ENCODE measurements at places on chromosomes 1 and 21.

DNA sequence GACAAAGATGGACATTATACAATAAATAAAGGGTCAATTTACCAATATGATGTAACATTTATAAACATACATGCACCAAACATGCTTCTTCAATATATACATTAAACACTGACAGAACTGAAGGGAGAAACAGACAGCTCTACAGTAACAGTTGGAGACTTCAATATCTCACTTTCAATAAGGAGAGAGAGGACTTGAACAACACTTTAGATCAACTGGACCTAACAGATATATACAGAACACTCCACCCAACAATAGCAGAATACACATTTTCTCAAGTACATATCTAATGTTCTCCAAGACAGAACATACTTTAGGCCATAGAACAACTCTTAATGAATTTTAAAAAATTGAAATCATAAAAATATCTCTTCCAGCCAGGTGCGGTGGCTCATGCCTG is 50.6 kb upstream of the TTC39A start:
- DNase-seq: no peak

GRCh38 chr1:198234520-198235251 is 77.9 kb downstream of the NEK7 start:
- DNase-seq: no peak

GRCh38 chr1:174023440-174023839 is 1.3 kb upstream of the RC3H1 start:
- no peak for DNase-seq

- DNase-seq: no peak
These were observed 504.1 kb upstream of the ADGRL2 start for GRCh38 chr1:81296601-81297000.

GRCh38 chr1:59295618-59296017 is 1.3 kb upstream of the FGGY start:
- DNase-seq: no peak

DNA sequence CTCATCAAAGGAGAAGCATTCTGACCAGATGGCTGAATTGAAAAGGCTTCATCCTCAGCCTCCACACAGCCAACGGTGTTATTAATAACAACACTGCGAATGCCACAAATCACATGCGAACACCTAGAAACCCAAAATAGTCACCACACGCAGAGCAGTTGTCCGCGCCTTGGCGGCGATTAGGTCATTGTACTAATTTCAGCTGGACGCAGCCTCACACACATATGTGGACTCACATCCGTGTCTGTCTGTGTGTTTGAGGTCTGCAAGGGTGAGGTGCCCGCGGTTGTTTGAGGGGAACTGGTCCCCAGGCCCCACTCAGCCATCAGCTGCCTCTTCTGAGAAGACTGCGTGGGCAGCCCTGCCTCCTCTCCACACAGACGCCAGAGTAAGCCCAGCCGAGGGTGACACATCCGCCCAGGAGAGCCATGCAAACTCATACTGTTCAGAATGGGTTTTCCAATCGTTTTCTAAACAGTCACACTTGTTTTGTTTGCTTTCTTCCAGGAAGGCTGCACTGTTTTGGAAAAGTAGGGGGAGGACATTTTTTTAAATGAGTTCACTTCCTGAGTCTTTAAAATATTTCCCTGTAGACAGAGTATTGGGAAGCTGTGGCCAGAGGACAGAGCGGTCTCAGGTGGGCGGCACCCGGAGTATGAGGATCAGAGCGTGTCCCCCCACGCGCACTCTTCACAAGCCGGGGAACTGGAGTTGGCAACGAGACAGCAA is 53.4 kb downstream of the TOMM20 start:
- peak; percentile 48 for DNase-seq

GRCh38 chr1:160403244-160403643 is 2.9 kb downstream of the VANGL2 start:
- DNase-seq: no peak

DNA sequence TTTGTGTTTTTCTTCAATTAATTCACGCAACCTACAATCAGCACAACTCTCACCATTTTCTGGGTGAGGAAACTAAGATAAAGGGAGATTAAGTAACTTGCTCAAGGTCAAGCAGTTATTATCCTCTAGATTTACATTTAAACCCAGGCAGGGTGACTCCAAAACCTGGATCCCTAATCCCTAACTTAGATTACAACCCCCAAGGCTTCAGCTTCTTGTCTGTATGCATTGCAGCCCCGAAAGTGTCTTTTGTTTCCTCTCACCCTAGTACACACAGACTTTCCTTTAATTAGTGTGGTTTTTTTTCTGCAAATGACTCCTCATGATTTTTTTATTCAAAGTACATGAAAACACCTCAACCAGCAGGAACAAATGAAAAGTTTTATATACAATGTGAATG is 748.6 kb upstream of the ADGRL2 start:
- no peak for DNase-seq

DNA sequence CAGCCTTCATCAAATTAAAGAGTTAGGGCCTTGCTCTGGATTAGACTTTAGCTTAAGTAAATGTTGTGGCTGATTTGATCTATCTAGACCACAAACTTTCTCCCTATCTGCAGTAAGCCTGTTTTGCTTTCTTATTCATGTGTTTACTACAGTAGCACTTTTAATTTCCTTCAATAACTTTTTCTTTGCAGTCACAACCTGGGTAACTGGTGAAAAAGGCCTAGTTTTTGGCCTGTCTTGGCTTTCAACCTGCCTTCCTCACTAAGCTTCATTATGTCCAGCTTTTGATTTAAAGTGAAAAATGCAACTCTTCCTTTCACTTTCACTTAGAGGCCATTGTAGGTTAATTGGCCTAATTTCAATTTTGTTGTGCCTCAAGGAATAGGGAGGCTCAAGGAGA is 12.5 kb upstream of the LPGAT1 start:
- DNase-seq: no peak

- DNase-seq: no peak
These were observed 1.3 kb downstream of the SLC41A1 start for GRCh38 chr1:205811660-205812059.

DNA sequence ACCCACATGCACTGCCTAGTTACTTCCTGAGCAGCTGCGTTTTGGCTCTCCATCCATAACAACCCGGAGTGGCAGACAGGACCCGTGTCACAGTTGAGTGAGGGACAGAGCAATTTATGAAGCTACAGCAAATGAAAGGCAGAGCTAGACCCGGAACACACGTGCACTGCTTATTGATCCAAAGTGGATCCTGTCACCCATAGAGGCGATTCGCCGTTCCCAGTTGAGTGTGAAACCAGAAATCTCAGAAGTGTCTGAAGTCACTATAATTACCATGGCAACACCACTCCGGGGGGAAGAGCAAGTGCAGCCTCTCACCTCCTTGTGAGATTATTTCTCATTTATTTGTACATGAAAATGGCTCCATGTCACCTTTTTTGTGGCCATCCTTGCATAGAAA is 365.2 kb downstream of the DSCAM start:
- no peak for DNase-seq

DNA sequence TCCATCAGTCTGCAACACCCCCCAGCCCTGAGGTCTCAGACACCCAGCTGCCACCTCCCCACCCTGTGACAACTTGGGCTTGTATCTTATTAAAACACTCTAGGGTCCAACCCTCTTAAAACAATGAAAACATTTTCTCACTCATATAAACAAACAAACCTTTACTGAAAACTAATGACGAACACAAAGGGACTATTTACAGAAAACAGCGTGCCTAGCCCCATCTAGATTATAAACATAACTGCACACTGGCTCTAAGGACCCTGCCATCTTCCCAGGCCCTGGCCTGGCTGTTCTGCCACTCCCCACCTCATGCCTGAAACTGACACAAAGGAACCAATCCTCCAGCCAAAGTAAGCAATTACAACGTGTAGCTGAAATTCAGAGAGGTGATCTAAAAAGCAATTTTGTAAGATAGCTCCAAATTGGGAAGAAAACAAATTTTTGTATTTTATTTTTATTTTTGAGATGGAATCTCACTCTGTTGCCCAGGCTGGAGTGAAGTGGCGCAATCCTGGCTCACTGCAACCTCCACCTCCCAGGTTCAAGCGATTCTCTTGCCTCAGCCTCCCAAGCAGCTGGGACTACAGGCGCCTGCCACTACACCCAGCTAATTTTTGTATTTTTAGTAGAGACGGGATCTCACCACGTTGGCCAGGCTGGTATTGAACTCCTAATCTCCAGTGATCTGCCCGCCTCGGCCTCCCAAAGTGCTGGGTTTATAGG is 40.9 kb downstream of the CAPZB start:
- no peak for DNase-seq

GRCh38 chr1:117466761-117467160 is 99.5 kb downstream of the MAN1A2 start:
- no peak for DNase-seq

- no peak for DNase-seq
These were observed 452.8 kb upstream of the NCAM2 start for GRCh38 chr21:20545454-20545853.

GRCh38 chr21:21383126-21383525 is 384.9 kb downstream of the NCAM2 start:
- no peak for DNase-seq

GRCh38 chr1:206524739-206525364 is 17.5 kb downstream of the RASSF5 start:
- no peak for DNase-seq

DNA sequence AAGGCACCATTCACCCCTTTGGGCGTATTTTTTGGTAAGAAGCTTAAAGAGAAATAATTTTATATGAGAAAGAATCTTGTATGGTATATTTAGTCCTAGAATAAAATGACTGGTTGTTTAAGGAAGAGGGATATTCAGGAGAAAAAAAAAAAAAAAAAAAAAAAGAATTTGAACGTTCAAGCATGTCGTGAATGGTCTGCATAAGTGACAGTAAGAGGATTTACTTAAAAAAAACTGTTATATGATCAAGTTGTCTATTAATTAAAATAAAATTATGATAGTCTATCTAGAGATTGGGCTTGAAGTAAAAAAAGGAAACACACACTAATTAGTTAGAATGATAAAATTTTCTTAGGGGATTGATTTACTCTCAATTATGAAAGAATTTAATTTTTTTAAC is 11.7 kb upstream of the OR14I1 start:
- no peak for DNase-seq

DNA sequence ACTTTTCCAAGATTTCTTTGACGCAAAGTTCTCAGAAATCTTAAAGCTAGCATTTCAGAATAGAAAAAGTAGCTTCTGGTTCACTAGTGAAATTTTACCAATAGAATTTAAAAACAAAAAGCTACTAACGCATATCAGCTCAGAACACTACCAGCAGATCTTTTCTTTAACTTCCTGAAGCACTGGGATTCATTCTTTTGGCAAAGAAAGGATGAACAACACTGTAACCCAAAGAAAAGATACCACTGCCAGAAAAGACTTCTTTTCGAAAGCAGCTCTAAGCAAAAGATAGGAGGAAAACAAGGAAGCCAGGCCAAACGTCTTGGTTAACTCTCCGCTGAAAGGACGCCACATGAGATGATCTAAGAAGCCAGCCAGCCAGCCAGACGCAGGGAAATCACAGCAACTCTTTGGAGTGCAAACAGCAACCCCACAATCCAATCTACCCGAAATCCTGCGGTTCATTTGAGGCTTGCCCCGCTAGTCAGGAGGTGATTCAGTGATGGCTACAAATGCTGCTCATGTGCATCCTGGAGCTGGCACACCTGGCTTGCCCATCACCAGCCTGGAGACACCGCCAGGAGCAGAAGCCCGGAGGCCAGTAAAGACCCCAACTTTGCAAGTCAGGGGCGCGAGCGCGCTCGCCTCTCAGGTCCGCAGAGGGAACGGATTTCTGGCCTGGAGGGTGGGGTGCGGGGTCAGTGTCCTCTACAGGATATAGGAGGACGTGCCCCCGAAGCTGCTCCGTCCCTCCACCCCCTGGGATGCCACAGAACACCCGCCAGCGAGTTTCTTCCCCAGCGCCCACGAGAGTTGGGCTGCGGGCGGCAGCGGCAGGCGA is 812 bp downstream of the NBPF1 start:
- DNase-seq: no peak

GRCh38 chr21:37145635-37146111 is 72.6 kb downstream of the TTC3 start:
- DNase-seq: no peak

- DNase-seq: no peak
These were observed 295.0 kb upstream of the NCAM2 start for GRCh38 chr21:20703112-20703767.

- no peak for DNase-seq
These were observed 29.3 kb downstream of the COP1 start for GRCh38 chr1:176177764-176178163.

Measured in stimulated activated CD8-positive, alpha-beta memory T cell treated with anti-CD3 and anti-CD28 coated beads, Interleukin-12 subunit alpha, Interleukin-12 subunit beta, amount 100 ng/mL, for 4 hours (primary cell).